ENCODE measurements at places on chromosomes 12 and 14. TPM values are rescaled to one million over a fixed set of nuclear protein-coding genes. Genes with fewer than 3 reads are reported as not detected.

GRCh38 chr12:29694002-29694401 lies 89.7 kb downstream of the TMTC1 start:
- DNase-seq = no peak

The KCNMB4 gene
- total RNA-seq = 4.5 TPM

GRCh38 chr12:3692616-3693365 lies 60.1 kb downstream of the CRACR2A start:
- no peak for DNase-seq

The INHBC gene
- not detected for total RNA-seq

The RAD9B gene
- total RNA-seq = 1.1 TPM

DNA sequence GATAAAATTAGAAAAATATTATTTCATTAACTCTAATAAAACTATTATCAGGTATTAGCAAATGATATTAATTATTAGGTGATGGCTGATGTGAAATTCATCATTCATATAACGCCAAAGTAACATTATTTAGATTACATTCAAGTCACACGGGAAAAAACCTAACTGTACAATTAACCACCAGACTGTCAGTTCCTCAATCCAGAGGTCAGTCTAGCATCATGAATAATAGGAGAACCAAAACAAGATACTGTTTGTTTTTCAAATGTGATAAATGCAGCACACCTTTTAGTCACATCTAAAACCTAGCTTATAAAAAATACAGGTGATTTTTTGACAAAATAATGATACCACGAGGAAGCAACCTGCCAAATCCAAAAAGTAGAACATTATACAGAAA lies 19.6 kb downstream of the SENP1 start:
- DNase-seq = no peak
